Stimulated activated CD4-positive, alpha-beta T cell treated with anti-CD3 and anti-CD28 coated beads, Interleukin-1b, Interleukin-23, amount 100 ng/mL, for 24 hours (primary cell): ENCODE measurements at places on chromosomes 5 and 9.

- DNase-seq, result no peak
These were observed 14.9 kb upstream of the DELE1 start for GRCh38 chr5:141908796-141909195.

- DNase-seq, result peak; percentile 40
These were observed 12.1 kb downstream of the GALNT10 start for GRCh38 chr5:154202379-154203260.

- no peak for DNase-seq
These were observed 2.6 kb downstream of the IL5 start for GRCh38 chr5:132540764-132541163.

DNA sequence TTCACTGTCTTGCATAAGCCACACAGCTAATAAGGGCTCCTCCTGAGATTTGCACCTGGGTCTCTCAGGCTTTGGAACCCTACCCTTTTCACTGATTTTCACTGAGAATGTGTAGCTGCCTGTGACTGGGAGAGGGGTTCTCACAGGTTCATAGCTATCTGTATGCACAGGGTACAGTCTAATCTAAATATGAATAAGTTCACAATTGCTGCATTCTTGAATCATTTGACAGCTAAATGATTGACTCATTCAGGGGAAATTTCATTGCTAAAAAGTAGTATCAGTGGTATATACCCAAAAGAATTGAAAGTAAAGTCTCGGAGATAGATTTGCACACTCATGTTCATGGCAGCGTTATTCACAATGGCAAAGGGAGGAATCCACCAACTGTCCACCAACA is 140.7 kb downstream of the BOD1 start:
- DNase-seq, result no peak

GRCh38 chr5:35780236-35780635 is 76.5 kb upstream of the IL7R start:
- DNase-seq, result no peak

- DNase-seq, result peak; percentile 27
These were observed 8.5 kb upstream of the NFIB start for GRCh38 chr9:14322211-14323082.

DNA sequence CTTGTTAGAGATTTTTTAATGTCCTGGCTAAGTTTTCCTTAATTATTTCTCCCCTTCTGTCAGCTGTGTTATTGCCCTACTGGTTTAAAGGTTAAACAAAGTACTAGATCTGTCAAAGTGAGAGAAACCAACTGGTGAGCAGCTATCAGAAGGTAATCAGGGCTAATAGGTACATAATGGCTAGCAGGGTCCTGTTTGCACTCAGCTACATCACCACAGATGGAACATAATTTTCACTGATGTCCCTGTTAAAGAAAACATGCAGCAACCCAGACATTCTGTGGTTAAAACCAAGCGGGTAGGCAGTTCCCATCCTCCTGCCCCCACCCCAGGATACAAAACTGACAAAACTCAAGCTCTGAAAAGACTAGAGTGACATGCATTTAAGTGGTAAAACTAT is 473.9 kb downstream of the NR2F1-AS1 start:
- DNase-seq, result no peak

- no peak for DNase-seq
These were observed 23.7 kb upstream of the GOLGA1 start for GRCh38 chr9:124964604-124965003.

- no peak for DNase-seq
These were observed 23.9 kb upstream of the IL7R start for GRCh38 chr5:35832762-35833161.

GRCh38 chr9:131252120-131252519 is 24.2 kb downstream of the FAM78A start:
- DNase-seq, result no peak

GRCh38 chr9:3893519-3893918 is 367.7 kb upstream of the RFX3 start:
- DNase-seq, result no peak

DNA sequence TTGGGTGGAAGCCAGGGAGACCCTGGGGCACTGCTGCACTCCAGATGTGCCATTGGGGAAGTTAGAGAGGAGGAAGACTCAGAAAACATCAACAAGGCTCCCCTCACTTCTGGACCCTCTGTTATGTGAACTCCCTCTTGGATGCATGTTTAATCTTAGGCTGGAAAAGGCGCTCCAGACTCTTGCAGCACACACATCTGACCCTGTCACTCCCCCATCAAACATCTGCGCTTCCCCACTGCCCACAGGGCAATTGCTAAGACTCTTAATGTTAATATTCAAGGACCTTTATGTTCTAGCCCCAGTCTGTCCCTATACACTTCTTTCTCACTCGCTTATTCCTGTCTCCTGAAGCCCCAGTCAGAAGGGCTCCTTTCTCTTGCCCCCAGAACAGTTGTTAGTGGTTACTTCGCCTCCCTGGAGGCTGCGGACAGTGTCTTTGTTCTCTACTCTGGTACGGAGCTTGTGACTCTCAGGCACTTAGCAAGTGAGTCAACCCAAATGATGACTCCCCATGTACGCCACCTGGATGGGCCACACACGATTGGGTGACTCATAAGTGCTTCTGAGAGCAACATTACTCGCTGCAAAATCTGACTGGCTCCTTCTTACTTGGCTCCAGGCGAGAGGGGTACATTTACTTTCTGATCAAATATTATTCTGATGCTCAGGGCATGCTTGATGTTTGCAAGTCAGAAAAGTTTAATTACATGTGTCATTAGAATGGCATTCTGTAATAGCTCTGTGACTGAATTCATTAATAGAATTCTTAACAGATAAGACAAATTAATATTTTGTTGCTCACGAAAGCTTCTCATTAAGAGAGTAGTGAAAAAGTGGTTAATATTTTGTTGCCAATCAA is 193.6 kb downstream of the HSPA4 start:
- peak; percentile 22 for DNase-seq

GRCh38 chr5:133907075-133907474 is 61.4 kb downstream of the C5orf15 start:
- no peak for DNase-seq

GRCh38 chr5:160083501-160083900 is 35.7 kb downstream of the PWWP2A start:
- DNase-seq, result no peak

GRCh38 chr5:2378976-2379375 is 372.5 kb downstream of the IRX2 start:
- no peak for DNase-seq

- DNase-seq, result no peak
These were observed 3.5 kb upstream of the F2RL2 start for GRCh38 chr5:76626738-76627137.

- no peak for DNase-seq
These were observed 215.0 kb downstream of the MELK start for GRCh38 chr9:36787709-36788108.

- no peak for DNase-seq
These were observed 192.6 kb upstream of the RASA1 start for GRCh38 chr5:87074934-87075541.

DNA sequence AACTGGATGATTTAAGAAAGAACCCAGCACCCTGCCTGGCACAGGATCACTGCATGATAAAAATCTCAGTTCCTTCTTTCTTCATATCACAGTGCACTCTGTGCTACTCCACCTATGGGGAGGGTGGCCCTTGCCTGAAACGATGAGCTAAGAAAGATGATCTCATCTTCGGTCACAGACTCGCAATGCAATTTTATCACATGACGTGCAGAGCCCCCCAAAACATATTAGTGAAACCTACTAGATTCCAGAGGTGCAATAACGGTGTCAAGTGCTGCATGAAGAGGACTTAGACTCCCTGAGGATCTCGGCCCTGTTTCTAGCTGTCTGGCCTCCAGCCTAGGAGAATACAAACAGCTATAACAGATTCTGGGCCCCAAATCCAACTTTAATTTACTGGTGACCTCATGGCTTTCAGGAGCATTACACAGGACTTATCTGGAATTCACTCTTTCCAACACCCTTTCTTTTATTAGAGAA is 104.0 kb downstream of the EBF1 start:
- no peak for DNase-seq

DNA sequence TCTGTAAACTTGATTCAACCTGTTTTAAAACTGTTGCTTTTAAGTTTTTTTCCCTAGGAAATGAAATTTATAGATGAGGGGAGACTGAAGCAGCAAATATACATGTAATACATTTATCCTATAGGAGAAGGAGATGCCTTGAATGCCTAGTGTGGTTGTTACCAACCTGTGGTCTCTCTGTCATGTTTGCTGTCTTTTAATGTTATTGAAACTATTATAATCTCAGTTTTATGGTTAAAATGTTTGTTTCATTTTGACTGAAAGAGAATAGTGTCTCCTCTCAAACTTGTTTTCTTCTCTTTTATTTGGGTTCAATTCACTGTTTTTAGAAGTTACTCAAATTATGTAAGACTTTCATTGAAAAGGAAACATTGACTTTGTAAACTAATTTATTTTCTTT is 15.8 kb downstream of the MRPL22 start:
- DNase-seq, result no peak

- DNase-seq, result no peak
These were observed 742 bp upstream of the WNK2 start for GRCh38 chr9:93183131-93183662.

- no peak for DNase-seq
These were observed 246.8 kb downstream of the MSX2 start for GRCh38 chr5:174971210-174971609.

DNA sequence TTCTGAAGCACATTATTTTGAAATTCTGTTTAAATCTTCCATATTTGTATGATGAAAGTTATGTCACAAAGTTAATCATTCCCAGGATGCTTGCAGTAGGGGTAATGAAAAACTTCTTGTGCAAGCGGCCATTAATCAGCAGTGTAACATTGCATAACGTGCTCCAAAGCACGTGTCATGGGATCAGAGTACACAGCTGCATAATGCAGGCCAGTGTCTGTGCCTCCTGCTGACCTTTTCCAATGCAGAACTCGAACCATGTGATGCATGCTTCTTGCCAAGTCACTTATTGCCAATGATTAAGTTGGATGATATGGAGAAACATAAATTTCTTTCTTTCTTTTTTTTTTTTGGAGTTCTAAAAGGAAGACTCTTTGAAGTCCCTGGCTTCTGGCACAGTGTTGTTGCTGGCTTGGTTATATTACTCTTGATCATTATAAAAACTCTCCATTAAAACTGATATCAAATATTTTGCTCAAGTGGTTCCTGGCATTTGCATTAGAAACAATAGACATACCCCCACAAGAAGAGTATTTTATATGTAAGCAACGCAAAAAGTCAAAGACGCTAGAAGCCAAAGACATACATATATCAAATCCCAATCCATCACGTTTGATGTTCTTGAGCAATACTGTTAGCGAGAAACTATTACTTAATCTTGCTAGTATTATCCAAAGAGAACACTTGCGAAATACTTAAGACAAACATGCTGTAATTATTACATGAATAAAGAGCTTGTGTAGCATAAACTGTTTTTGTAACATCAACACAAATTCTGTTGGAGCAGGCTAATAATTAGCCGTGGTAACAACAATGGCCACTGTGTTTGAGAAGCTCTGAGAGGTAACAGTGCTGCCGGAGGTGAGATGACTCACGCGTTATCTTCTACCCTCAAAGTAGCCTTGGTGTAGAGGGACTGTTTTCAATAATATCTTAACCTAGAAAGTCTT is 164.2 kb downstream of the AUH start:
- DNase-seq, result no peak

- DNase-seq, result no peak
These were observed 10.9 kb downstream of the GPR107 start for GRCh38 chr9:130064621-130065020.

DNA sequence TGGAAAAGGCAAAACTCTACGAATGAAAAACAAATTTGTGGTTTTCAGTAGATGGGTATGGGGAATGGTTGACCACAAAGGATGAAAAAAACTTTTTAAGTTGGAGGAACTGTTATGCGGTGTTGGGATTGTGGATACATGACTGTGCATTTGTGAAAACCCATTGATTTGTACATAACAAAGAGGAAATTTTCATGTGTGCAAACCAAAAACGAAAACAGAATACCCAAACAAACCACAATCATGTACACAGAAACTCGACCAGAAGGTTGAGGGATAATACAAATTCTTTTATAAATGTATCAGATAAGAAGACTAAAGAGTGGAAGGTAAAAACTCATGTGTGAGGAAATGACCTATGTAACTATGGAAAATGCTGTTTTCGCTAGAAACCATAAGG is 1012.4 kb downstream of the CDH18 start:
- no peak for DNase-seq

- DNase-seq, result no peak
These were observed 512.1 kb upstream of the MEF2C start for GRCh38 chr5:89395111-89395510.

DNA sequence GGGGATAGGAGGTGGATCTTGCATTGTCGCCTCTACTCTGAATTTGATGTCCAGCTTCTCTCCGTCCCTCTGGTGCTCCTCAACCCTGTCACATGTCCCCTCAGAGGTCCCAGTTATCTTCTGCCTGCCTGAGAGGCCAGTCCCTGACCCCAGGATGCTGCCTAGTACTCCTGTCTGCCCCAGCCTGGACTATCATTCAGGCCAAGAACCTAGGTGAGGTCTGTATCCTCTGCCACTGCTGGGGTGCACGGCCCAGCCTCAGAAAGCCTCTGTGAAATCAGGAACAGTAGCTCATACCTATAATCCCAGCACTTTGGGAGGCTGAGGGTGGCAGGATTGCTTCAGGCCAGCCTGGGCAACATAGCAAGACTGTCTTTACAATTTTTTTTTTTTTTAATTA is 8.6 kb downstream of the SPINK4 start:
- DNase-seq, result no peak

- no peak for DNase-seq
These were observed 265.3 kb downstream of the FSTL4 start for GRCh38 chr5:133347039-133347438.

- no peak for DNase-seq
These were observed 82.9 kb downstream of the NREP start for GRCh38 chr5:111673891-111674626.

- DNase-seq, result no peak
These were observed 70.4 kb upstream of the CTSV start for GRCh38 chr9:97109194-97109811.

DNA sequence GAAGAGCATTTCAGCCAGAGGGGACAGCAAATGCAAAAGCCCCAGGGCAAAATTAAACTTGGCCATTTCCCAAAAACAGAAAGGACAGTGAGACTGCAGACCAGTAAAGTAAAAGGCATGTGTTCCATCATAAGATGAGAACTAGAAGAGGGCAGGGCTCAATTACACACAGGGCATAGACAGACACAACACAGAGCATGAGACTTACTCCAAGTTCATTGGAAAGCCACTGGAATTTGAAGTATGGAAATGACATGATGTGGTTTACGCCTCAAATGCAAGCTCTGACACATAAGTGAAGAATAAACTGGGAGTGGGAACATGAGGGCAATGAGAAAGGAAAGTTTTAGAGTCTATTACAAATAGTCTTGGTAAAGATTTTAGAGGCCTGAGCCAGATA is 446.6 kb upstream of the GRIA1 start:
- DNase-seq, result no peak

DNA sequence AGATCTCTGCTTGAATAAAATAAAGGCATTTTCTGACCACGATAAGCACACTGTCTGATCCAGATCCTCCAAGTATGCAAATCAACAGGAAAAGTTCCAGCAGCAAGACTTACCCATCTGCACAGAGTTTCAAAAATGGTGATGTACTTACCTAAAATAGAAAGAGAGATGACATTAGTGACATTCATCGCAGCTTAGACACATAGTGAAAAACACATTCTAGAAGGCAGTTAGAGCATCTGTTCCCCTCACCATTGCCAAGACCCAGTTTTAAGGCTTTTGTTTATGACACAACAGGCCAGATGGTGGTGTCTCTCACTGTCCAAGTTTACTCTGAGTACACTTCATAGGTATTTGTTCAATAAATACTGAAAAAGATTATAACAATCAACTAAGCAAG is 207.7 kb downstream of the PDE4D start:
- no peak for DNase-seq
